ENCODE measurements at places on chromosomes 5 and 9. TPM values are rescaled to one million over a fixed set of nuclear protein-coding genes. Genes with fewer than 3 reads are reported as not detected.

DNA sequence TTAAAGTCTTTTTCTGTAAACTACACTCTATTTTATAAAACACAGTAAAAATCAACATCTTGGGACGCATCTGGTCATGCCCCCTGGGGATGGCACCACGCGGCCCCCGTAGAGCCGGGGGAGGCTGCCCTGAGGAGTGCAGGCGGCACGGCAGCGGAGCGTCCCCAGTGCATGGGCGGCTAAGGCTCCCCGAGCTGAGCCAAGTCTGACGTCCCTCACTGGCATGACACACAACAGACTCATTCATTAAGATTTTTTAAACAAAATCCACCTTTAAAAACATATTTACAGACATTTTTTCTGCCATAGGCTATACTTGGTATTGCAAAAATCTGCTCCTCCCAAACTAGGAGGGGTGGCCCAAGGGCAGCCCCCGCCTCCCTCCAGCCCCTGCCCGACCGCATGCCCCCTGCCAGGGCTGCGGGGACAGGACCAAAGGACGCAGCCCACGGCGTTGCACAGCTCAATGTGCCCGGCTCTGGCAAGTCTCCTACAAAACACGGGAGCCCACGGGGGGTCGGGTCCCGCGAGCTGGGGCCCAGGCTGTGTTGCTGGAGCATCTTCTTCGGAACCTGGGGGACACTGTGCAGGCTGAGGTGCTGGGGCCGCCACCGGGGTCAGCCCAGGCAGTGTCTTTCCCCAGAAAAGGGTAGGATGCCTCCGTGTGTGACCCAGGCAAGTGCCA, 11.8 kb upstream of the SEC16A start:
- no peak for DNase-seq

The DPH7 gene
- 21.8 TPM for total RNA-seq

The ADAMTS2 gene
- total RNA-seq = 4.3 TPM

GRCh38 chr9:91477106-91477505, 53.5 kb upstream of the NFIL3 start:
- DNase-seq = no peak

The MYOZ3 gene
- total RNA-seq = 3.2 TPM

The PRUNE2 gene
- 1.4 TPM for total RNA-seq

The IFNA2 gene
- not detected for total RNA-seq

The BICD2 gene
- total RNA-seq = 39.2 TPM

- DNase-seq = no peak
These were observed 55.9 kb upstream of the UNC5A start for GRCh38 chr5:176754376-176754973.

- DNase-seq = no peak
These were observed 263.4 kb downstream of the AUH start for GRCh38 chr9:91098203-91098850.

DNA sequence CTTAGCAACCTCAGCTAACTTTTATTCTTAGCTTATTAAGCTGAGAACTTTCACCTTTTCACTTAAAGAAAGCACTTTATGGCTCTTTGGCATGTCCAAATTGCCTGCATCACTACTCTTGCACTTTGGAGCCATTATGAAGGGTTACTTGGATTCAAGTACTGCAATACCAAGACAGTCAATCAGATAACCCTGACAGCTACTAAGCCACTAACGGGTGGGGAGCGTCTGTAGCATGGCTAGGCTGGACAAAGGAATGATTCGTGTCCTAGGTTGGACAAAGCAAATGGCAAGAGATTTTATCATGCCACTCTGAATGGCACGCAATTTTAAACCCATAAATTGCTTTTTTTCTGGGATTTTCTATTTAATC, 39.6 kb downstream of the TRPM6 start:
- DNase-seq = no peak

DNA sequence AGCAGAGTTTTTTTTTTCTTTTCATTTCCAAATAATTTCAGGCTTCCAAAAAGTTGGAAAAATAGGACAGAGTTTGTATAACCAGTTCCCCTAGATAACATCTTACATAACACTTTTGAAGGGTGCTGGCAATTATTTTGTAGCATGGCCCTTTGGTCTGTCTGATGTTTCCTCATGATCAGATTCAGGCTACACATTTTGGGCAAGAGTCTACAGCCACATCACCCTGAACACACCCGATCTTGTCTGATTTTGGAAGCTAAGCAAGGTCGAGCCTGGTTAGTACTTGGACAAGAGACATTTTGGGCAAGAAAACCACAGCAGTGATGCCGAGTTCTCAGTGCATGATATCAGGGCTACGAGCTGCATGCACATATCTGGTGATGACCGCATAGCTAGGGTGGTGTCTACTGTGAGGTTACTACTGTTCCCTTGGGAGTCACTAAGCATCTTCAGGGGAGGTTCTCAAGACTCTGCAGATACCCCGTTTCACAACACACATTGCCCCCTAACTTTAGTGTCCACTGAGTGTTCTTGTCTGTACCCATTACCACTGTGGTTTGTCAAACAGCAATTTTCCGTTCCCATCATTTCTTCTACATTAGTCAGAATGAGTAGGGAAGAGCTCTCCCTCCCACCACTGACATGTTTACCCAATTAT, 86.2 kb downstream of the TTC39B start:
- no peak for DNase-seq

The HSPA9 gene
- total RNA-seq = 311 TPM

DNA sequence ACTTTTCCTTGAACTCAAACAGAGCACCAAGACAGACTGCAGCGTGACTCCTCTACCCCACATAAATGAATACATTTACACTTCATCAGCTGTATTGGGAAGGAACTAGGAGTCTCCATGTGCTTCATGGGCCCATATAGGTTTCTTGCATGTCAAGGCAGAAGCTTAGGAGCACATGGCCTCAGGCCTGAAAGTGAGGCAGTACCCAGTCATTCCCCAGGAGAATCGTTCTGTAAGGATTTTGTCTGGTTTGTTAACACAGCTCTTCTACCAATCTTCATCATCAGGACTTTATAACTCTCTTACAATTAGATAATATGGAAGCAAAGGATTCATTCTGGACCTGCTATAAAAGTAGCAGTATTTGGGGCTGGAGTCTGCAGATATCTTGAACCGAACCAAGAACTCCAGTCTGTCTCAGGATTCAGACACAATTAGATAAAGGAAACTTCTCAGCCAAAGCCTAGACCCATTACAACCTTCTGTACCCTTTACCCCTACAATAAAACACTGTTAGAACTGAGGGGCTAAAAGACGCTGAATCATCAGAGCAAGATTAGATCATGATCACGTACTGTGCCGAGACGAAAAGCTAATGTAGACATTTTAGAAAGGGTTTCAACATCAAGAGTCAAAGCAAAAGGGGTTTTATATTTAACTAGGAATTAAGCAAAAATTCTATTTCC, 385.5 kb upstream of the SLC30A5 start:
- no peak for DNase-seq

The SLC36A2 gene
- 0.22 TPM for total RNA-seq

GRCh38 chr9:12923468-12924009, 148.7 kb downstream of the LURAP1L start:
- DNase-seq = no peak

DNA sequence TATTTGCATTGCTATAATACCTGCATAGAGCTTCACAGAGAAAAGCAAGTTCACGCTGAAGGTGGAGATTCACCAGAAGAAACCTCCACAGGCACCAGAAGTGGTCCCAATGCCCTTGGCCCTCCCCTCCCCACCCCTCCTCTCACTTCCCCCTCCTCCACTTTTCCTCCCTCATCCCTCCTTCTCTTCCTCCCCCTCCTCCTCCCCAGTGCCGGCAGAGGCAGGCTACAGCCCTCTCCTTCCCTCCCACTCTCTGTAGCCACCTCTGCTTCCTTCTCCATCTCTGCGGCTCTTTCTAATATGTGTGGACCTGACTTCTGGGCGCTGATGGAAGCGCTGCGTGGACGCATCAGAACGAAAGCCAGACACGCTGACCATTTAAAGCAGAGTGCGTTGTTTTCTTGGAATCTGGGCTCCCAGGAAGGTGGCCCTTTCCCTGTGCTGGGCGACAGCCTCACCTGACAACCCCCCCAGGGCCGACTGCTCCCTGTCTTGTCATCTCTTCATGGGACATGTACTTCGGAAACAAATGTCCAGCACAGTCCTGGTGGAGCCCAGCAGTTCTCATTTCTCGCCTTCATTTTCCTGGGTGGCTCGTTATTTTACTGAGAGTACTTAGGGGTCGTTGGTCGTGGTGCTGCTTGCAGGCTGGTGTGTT, 29.5 kb downstream of the NDUFS6 start:
- no peak for DNase-seq

The TCERG1 gene
- 15.5 TPM for total RNA-seq

The PCDHGC5 gene
- total RNA-seq = 3.2 TPM

DNA sequence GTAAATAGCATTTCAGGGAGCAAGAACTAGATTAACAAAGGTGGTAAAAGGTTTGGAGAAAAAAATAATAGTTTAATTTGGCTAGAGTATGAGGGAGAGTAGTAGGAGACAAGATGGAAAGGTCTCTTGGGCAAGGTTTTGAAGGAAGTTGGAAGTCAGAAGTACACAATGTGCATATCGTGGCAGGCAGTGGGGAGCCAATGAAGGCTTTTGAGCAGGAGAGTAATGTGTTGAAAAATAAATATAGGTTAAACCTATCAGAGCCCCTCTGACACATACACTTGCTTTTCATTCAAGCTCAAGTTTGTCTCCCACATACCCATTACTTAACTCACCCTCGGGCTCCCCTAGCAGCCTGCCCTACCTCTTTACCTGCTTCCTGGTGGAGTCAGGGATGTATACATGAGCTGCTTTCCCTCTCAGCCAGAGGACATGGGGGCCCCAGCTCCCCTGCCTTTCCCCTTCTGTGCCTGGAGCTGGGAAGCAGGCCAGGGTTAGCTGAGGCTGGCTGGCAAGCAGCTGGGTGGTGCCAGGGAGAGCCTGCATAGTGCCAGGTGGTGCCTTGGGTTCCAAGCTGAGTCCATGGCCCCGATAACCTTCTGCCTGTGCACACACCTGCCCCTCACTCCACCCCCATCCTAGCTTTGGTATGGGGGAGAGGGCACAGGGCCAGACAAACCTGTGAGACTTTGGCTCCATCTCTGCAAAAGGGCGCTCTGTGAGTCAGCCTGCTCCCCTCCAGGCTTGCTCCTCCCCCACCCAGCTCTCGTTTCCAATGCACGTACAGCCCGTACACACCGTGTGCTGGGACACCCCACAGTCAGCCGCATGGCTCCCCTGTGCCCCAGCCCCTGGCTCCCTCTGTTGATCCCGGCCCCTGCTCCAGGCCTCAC, at the start of gene CA9:
TSS of gene CA9 (plus strand) at position 797 of the 893 bp plus-strand sequence. CDS start at position 829, 32 bp downstream.
- DNase-seq = peak; percentile 77

GRCh38 chr5:101306391-101307137, 403.5 kb upstream of the ST8SIA4 start:
- DNase-seq = no peak

- no peak for DNase-seq
These were observed 673.8 kb downstream of the PRELID2 start for GRCh38 chr5:145161391-145161790.

- no peak for DNase-seq
These were observed 297.1 kb downstream of the HCN1 start for GRCh38 chr5:45399041-45399440.

The PCDHB5 gene
- 3.1 TPM for total RNA-seq

The FGF10 gene
- 0.59 TPM for total RNA-seq

The SVEP1 gene
- total RNA-seq = 5.7 TPM

The TOR1B gene
- 8.7 TPM for total RNA-seq

GRCh38 chr5:40776658-40776977, 20.9 kb upstream of the TTC33 start:
- no peak for DNase-seq

DNA sequence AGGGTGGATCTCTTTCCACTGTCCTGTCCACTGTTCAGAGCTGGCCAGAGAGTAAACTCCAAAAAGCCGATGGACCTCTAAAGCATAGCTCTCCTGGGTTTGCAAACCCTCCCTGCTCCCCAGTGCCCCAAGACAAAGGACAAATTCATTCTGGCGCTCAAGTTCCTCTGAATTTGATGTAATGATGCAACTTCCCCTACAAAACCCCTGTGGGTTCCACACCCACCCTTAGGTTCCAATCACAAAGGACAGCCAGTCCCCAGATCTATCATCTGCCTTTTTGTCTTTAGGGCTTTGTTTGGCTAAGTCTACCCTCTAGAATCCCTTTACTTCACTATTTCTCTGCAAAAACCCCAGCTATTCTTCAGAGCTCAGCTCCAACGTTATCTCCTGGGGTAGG, 57.4 kb upstream of the SLC25A51 start:
- no peak for DNase-seq

GRCh38 chr5:1186351-1187233, 14.8 kb upstream of the SLC6A19 start:
- peak; percentile 24 for DNase-seq

The AMACR gene
- total RNA-seq = 6.5 TPM

- DNase-seq = peak; percentile 94
These were observed 1.6 kb upstream of the GADD45G start for GRCh38 chr9:89602978-89603766.

The CCDC192 gene
- not detected for total RNA-seq

DNA sequence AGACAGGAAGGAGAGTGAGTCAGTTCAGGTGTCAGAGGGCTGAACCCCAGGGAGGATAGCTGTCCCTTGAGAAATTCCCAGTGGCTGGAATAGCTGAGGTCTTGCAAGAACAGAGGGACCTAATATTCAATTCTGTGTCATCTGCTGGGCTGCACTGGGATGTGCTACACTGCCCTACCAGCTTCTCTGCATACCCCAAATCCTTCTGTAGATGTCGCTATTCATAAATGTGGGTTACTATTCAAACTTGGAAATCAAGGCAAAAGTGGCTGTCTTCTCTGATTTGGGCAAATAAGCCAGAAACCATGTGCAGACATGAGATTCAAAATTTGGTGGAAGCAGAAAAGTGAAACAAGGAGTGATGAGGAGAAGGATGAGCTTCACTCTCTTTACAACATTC, 16.3 kb downstream of the TNFSF8 start:
- no peak for DNase-seq

GRCh38 chr5:79133121-79133656, 21.6 kb downstream of the BHMT start:
- no peak for DNase-seq

The TAF11L5 gene
- total RNA-seq = not detected

DNA sequence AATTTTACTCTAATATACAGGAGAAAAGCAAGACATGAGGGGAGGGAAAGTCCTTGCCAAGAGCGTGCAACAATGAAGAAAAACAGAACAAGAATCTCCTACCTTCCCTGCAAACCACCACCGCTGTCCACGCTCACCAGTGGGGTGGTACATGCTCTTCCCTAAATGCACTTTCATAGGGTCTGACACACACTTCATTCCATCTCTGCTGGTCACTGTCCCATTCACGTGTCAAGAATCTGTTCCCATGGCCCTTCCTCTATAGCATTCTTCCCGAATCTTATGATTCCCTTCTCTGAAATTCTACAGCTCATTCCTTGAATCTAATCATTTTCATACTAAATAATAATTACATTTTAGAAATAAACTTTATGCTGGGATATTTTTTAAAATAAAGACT, 11.4 kb upstream of the DNAH5 start:
- no peak for DNase-seq

The PFN3 gene
- not detected for total RNA-seq

GRCh38 chr9:84827216-84827765, 157.8 kb downstream of the NTRK2 start:
- DNase-seq = no peak

The GSN gene
- total RNA-seq = 717 TPM

Data from left ventricle myocardium superior (tissue), 1 donor.